ENCODE measurements at places on chromosomes 2 and 18.

DNA sequence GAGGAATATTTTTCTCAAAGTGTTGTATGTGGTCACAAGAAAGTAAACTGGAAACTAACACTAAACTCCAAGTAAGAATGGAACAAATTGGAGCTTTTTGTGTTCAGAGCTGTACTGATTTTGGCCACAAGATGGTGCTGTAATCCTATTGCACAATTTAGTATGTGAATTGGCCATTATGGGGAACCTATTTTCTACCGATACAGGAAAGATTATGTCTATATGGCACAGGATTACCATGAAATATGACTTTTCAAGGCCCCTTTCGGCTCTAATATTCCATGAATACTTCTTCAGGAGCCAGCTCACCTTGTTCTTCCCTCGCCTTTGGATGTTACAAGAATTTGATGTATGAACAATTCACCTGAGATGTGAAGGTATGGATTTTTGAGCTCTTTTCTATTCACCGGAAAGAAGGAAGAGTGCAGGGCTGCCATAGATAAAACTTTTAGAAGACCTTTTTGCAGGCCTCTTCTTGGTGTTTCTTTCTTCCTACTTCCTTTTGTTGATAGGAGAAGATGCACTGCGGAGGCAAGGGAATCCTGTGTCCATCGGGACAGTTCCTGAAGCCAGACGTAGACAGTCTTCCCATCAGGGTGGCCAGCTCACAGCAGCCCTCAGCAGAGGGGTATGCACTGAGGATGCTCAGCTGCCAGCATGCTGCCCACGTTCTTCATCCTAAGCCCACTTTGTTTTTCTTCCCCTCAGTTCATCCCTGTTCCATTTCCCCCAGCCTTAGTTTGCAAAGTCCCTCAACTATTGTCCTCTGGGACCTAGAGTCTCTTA, 13.3 kb downstream of the MRPL44 start:
- no peak for DNase-seq

DNA sequence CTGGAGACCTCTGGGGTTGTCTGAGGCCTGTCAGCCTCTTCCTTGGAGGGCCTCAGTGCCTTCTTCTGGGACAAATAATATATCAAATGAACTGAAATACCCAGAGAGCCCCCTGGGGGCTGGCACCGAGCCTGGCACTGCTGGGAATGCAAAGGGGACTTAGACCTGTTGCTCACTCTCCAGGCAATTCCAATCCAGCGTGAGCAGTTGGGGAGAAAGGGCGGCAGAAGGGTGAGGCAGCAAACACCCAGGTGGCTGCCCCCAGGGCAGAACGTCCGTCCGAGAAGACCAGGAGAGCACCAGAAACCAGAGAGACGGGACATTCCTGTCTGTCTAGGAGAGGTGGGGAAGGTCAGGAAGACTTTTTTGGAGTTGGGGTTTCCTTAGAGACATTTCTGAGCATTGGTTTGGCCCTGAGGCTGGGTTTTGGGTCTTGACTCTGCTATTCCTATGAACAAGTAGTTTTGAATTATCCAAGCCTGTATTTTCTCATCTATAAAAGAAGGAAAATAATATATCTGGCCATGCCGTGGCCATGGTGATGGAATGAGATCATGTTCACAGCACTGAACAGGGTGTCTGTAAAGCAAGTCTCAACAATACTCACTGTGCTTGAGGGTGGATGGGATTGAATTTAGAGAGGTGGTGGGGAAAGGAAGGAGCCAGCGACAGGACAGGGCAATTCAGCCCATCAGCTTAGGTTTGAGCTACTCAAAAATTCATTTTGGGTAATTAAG, 44.3 kb upstream of the ZBTB7C start:
- DNase-seq: no peak

DNA sequence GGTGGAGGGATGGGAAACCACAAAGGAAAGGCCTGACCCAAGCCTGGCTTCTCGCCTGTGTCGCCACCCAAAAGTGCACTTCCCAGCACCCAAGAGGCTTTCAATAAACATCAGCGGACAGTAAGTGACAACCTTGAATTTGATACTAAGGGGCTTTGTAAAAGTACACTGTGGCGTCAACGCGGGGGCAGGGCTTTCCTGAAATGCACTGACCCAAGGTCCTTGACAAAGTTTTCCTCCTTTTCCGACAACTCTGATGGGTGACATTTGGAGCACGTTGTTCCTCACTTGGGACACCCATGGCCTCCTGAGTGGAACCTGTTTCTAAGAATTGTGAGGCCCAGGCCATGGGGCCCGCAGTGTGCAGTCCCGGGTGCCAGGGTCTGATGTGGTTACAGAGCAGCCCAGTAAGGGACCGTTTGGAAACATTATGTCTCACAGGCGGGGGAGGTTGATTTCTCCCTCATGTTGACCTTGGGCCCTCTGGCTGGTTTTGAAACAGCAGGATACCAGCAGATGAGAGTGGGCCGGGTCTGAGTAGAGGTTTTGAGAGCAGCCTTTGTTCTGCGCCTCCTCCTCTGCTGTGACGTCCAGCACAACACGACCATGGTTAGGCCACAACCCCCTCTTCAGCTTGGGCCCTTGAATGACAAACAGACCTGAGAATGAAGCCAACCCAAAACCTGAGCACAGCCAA, 2.8 kb upstream of the ZBTB14 start:
- no peak for DNase-seq

GRCh38 chr2:45391866-45392265, 219.2 kb downstream of the SRBD1 start:
- DNase-seq: no peak

- no peak for DNase-seq
These were observed 21.6 kb downstream of the PMAIP1 start for GRCh38 chr18:59921384-59921891.

- DNase-seq: no peak
These were observed 90.3 kb upstream of the SESTD1 start for GRCh38 chr2:179354739-179355537.

DNA sequence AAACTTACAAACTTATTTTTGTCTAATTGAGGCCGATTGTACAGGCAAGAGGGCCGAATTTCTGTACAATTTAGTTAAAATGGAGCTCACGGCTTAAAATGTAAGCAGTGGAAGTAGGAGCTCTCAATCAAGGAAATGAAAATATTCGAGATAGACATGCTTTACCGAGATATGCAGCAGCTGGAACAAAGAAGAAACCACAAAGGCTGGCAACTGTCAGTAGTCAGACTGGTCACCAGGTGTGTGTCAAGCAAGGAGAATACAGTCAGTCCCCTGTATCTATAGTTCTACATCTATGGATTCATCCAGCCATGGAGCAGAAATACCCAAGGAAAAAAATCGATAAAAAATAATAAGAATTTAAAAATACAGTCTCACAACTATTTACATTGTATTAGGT, 122.6 kb downstream of the WDSUB1 start:
- DNase-seq: no peak

- no peak for DNase-seq
These were observed 72.1 kb upstream of the MAP4K4 start for GRCh38 chr2:101625387-101625786.

DNA sequence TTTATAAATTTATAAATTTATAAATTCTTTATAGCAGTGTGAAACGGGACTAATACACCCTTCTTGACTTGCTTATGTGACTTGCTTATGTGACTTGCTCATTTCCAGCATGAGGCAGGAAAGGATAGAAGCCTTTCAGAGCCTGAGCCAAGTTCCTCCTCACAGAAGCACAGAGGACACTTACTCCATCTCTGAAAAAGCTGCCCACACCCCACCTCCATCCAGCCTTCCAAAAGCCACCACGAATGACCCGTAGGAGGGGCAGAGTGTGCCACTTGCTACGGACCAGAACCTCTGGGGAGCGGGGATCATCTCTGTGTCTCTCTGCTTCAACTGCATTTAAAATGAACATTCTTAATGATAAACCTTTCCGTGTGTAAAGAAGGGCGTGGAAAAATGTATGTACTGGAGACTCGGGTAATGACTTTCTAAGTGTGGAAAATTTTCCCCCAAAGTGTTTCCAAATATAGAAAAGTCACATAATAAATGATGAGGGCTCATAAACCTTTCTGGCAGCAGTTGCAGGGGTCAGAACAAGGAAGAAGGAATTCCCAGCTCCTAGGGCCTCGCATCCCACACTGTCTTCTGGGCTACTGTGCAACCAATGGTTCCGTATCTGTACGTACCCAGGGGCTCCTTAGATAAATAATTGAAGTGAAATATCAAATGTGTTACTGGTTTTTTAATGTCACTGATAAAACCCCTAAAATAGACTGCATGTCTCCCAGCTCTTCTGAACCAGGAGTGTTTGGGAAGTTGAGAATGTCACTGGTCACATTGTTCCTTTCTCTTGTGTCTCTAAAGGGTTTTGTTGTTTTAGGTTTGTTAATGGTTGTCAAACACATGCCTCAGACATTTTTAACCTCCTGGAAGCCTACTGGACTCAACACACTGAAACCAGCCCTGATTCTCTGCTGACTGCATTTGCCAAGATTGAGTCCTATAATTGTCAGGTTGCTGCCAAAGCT, 104.5 kb upstream of the LTBP1 start:
- DNase-seq: no peak
